NCI-H2171 treated with DMSO at 0.1 percent for 48 hours (cell line): ENCODE measurements at places on chromosomes 7 and 10.

DNA sequence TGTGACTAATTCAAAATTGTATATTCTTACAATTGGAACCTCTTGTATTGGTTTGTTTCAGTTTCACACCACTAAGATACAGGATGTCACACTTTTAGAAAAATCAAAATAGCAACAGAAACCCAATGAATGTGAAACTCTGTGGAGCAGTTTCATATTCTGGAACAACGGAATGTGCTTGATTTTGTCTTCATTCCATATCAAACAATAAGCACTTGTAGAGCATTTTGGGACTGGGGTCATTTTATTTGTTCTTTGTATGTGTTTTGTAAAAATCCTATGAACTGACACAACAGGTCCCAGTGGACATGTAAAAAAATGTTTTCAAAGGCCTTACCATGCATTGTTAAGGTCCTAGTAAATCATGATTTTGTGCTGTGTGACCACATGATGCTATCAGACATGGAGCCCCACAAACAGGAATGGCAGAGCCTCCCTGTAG, 123.1 kb downstream of the DKK1 start:
- no peak for DNase-seq

DNA sequence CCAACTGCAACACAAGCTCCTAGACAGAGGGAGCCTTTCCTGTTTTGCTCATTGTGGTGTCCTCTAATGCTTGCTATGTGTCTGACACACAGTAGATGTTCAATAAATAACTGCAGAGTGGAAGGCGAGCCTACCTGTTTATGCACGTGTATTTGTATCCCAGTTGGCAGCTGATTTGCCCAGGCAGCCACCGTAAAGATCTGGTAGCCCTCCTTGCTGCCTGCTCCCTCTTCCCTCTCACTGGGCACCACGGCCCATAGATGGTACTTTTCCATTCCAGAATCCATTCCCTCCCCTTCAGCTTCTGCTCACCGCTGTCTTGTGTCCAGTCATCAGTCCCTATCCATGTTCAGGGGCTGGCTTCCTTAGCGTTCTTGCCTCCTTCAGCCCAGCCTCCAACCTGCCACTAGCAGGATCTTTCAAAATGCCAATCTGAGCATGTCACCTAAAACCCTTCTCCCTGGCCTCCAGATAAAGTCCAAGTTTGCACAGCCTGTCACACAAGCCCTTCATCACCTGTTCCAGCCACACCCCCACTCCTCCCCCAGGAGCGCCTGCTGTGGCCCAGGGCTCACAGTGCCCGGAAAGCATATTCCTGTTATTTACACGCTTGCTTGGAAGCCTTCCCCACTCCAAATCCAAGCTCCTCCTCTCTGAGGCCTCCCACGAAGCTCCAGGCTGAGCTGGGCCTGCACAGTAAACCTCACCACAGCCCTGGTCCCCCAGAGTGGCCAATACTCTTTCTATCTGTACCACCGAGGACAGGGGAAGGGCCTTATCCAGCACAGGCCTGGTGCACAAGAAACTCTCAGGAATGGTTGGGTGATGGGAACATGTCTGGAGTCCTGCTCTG, 21.0 kb downstream of the ZCCHC24 start:
- DNase-seq = no peak

DNA sequence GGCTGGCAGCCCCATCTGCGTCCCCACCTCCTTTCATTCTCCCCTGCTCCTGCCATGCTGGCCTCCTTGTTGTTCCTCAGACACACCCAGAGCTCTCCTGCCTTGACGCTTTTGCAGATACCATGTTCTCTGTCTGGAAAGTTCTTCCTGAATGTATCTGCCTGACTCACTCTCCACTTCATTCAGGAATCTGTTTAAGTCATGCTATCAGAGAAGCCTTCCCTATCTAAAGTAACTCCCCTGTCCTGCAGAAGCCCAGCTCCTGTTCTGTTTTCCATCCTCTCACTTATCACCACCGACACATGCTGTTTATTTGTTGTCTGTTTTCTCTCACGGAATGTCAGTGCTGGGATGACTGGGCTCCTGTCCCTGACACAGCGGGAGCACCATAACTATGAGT, 82.0 kb downstream of the AFAP1L2 start:
- no peak for DNase-seq

GRCh38 chr7:150860291-150860977, 8.1 kb downstream of the AOC1 start:
- no peak for DNase-seq
